RPMI7951 (cell line): ENCODE measurements at places on chromosomes 2 and 18.

GRCh38 chr2:6336752-6337471, 528.8 kb downstream of the CMPK2 start:
- no peak for DNase-seq

- no peak for DNase-seq
Measured at GRCh38 chr18:35467624-35468016, 30.1 kb downstream of the INO80C start.

DNA sequence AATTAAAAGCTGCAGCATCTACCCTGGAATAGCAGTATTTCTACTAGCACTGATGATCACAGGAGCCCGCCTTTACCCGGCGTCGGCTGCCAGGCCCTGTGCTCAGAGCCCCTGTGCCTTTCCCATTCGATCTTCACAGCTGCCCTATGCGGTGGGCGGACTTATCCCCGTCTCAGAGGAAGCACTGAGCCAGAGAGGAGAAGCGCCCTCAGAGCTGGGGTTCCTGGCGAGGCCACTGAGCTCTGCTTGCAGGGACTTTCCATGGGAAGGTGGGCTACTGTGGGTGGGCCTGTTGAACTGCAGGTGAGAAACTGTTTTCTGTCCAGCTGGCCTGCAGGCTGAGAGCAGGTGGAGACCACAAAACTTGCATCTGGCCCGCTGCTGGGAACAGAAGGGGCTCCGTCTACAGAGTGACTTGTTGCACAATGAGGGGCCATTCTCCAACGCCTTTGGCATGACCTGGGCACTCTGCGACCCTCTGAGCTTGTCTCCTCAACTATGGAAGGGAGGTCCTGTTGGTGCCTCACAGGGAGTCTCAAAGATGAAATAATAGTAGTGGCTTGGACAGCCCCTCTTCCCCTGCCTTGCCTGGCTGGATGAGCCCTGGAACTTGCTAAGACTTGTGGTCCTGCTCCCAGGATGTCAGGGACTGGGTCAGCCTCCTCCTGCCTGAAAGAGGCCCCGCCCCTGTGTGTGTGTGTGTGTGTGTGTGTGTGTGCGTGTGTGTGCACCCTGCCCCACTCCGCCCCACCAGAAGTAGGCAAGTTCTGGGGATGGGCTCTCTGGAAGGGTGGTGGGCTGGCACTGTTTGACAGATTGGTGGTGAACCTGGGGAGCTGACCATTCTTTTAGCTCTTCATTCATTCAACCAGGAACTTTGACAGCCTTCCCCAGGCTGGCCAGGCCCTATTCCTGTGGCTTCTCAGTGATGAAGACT, 32.7 kb downstream of the GLI2 start:
- no peak for DNase-seq

DNA sequence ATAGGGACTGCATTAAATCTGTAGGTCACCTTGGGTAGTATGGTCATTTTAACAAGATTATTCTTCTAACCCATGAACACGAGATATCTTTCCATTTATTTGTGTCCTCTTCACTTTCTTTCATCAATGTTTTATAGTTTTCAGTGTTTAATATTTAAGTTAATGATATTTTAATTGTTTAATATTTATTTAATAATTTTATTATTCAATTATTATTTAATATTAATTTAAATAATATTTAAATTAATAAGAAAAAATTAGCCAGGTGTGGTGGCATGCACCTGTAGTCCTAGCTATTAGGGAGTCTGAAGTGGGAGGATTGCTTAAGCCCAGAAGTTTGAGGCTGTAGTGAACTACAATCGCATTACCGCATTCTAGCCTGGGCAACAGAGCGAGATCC, 33.0 kb downstream of the CASP10 start:
- no peak for DNase-seq

DNA sequence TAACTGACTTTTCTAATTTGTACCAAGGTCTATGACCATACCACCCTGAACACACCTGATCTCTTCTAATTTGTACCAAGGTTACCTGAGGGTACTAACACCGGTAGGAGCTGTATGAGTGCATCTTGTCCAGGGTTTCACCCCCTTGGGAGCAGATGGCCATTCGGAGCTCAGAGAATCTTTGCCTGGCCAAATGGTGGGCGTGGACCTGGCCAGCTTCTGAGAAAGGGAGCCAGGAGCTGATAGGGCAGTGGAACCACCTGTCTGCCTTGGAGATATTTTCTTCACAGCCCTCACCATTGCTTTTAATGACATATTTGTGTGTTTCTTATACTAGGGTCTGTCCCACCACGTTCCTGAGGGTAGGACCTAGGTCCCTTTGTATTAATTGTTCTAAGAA, 188.9 kb downstream of the LDLRAD4 start:
- no peak for DNase-seq

- DNase-seq, result no peak
Measured at GRCh38 chr18:56615738-56616520, 22.5 kb downstream of the TXNL1 start.
